Effector memory CD8-positive, alpha-beta T cell (primary cell): ENCODE measurements at places on chromosomes 12 and 14.

DNA sequence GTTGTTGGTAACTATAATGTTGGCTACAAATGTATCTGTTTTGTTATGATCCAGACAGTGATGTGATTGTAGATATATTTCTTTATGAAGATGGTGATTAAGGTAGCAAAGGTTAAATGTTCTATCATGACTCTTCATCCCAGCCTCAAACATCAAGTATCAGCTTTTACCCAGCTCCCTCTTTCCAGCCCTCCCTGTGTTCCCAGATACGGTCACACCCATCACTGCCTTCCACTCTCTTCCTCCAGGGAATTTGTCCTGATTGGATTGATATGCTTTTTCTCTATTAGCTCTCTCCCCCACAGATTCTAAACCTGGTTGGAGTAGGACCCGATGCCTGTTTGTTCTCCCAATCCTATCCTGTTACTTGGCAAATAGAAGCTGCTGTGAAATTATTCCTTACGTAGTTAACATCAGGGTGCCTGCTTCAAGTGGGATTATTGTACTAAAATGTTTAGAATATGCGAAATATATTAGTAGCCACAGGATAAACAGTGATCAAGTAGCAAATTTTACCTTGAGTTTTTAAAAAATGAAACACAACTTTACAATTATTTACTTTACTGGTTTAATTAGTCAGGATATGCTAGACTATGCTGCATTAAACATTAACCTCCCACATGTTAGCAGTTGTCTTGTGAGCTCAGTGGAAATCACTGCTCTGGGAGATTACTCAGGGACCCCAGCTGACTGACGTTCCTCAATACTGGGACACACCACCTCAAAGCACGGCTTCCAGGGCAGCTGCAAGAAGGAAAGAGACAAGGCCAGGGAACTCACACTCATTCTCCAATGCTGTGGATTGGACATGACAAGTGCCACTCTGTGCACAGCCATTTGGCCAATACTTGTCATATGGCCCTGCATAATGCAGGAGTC lies 165.3 kb downstream of the ALX1 start:
- DNase-seq, result no peak

DNA sequence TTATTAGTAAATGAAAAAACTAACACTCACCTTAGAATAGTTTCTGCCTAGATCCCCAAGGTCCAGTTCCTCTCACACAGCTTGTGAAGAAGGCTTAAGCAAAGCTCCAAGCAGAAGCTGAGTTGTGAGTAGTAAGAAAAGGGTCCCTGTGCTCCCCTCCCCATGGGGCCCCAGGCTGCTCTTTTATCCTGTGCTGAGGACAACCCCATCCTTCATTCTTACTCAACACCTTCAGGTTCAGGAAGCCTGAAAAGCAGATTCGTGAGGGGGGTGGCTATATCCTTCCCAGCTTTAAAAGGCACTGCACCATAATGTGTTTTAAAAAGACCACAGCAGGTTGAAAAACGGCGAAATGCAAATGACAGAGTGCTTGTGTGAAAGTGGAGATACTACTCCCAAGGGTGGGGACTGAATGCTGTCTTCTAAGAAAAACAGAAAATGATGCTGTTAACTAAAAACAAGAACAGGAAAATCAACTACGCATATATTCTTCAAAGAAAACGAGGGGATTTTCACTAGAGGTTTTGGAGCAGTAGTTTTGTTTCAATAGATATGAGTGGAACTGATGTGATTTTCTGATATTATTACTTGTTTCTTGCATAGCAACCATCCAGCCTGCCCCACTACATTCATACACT lies 182.7 kb downstream of the KTN1 start:
- no peak for DNase-seq

DNA sequence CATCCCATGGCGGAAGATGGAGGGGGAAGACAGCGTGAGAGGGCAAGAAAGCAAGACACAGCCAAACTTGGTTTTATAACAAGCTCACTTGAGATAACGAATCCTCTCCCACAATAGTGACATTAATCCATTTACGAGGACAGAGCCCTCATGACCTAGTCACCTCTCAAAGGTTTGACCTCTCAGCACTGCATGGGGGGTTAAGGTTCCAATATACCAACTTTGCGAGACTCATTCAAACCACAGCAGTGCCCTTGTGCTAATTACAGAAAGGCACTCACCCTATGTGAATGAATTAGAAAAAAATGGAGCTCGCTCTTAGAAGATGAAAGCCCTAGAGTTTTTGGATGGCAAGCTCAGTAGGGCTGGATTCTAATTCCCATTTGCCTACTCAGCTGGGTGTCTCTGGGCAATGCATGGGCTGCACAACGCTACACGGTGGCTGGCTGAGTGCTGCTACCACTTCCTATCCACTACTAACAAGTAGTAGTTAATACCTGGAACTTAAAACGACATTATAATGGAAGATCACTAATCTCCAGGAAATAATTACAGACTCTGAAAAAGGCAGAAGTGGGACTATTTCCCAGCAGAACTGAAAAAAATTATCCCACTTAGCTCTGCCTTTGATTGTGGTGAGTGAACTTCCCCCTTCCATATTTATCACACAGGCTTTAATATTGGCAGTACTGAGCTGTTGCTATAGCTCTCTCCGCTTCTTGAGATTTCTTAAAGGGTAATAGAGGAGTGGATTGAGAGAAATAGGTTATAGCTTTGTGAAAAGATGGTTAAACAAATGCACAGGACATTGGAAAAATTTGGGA lies 27.5 kb downstream of the TESPA1 start:
- DNase-seq, result no peak

GRCh38 chr12:90335566-90335965 lies 619.4 kb downstream of the CCER1 start:
- DNase-seq, result no peak

- no peak for DNase-seq
Observed at GRCh38 chr12:112813836-112814235, 22.3 kb downstream of the RPH3A start.

- DNase-seq, result no peak
Observed at GRCh38 chr12:2650261-2651067, 144.3 kb upstream of the FKBP4 start.

DNA sequence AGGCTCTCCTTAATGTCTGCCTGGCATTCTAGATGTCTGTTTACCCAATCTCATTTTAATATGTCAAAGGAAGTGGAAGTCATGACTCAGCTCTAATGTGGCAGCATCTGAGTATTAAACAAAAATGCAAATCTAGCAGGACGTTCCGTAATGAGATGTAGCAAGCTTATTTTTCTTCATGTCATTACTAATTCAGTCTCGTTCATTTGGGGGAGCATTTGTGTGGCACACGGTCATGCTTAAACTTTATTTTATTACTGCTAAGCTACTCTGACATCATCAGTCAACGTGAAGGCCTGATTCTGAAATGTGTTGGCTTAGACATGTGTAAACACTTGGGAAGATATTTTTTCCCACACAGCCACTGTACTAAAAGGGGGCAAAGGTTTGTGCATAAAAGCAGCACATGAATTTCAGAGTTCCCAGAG lies 326.7 kb upstream of the TMPO start:
- no peak for DNase-seq

- no peak for DNase-seq
Observed at GRCh38 chr12:102680304-102680703, 199.9 kb upstream of the IGF1 start.

DNA sequence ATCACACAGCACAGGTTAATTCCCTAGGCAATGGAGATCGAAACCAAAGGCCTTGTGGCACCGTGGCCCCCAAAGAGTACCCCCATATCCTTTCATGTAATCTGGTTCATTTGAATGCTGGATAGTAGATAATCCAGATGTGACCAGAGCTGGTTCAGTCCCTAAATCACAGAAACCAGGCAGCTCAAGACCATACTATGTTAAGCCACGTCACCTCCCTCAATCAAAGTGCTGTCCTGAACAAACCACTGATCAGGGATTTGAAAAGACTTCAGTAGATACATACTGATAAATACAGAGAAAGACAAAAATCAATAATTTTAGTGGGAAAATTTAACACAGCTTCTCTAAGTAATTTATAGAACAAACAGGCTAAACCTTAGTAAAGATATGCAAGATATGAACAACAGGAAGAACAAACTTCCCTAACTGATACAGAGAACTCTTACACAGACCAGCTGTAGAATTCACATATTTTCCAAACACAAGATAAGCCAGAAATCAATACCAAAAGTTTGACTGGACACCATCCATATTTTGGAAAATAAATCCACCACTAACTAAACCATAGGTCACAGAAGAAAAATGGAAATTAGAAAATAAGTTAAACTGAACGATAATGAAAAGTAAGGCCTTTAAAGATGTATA lies 67.1 kb downstream of the BCAT1 start:
- DNase-seq, result no peak

DNA sequence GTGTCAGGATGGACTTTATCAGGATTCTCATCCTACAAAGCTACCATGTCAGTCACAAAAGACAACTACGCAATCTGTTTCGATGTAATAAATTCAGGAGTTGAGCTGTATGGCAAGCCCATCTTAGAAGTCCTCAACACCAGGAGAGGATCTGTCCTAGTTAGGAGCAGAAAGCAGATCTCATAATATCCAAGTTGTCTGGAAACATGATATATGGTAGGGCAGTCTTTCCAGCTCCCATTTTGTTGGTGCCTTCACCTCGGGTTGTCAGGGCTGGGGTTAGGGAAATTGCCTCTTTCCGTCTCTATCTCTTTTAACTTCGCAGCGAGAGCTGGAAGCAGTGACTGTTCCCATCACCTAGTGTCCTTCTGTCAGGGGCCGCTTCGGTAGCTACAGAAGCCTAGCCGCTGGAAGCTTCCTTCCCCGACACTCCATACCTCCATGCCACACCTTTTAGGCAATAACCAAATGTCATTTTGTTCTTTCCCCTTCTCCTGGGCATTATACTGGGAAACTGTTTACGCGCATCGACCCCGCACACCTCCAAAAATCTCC lies 1.4 kb downstream of the NIN start:
- DNase-seq, result no peak

- no peak for DNase-seq
Observed at GRCh38 chr12:104329707-104330532, 26.4 kb downstream of the EID3 start.

DNA sequence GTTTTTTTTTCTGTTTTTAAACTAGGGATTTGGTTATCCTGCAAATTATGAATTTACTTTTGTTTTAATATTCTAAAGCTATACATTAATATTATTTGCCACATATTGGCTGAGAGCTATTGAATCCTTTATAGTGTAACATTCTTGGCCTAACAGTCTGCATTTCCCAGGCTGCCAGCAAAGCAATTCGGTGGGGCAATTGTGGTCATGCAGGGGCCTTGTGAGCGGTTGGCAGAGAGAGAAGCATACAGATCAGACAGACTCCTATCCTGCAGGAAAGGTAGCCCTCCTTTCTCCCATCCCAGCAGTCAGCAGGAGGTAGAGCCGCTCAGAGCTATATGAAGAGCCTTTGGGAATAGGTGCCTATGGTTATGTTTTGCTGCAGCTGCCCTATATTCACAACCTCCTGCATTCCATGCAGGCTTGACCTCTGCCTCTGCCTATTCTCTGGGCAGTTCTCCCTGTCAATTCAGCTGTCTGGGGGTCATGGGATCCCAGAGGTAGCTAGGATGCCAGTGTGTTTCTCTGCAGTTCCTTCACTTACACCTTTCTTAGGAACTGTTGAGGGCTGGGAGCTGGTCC lies 144.7 kb downstream of the GPHN start:
- DNase-seq, result no peak

DNA sequence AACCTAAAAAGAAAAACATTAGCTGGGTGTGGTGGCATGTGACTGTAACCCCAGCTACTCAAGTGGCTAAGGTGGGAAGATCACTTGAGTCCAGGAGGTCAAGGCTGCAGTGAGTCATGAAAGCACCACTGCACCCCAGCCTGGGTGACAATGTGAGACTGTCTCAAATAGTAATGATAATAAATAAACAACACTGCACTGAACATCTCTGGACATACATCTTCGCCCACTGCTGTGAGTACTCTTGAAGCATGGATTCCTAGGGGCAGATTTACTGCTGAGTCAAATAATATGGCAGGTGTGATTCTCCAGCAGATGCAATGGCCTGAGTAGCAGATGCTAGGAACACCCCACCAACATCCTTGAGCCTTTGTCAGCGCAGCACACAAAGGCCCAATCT lies 23.6 kb downstream of the ABCB9 start:
- DNase-seq, result no peak

GRCh38 chr12:52600941-52601481 lies at the start of gene KRT72:
Gene KRT72 (minus strand): TSS chr12:52601463. CDS start chr12:52601452, 11 bp downstream.
- DNase-seq, result no peak

GRCh38 chr12:12622418-12622817 lies 10.7 kb downstream of the CREBL2 start:
- DNase-seq, result no peak

- DNase-seq, result no peak
Observed at GRCh38 chr14:81519200-81520011, 14.2 kb downstream of the SEL1L start.

- DNase-seq, result no peak
Observed at GRCh38 chr12:31321897-31322228, 4.1 kb downstream of the SINHCAF start.

GRCh38 chr14:104706733-104707607 lies 17.1 kb upstream of the ADSS1 start:
- no peak for DNase-seq

- DNase-seq, result no peak
Observed at GRCh38 chr12:67788118-67788517, 139.6 kb downstream of the DYRK2 start.

DNA sequence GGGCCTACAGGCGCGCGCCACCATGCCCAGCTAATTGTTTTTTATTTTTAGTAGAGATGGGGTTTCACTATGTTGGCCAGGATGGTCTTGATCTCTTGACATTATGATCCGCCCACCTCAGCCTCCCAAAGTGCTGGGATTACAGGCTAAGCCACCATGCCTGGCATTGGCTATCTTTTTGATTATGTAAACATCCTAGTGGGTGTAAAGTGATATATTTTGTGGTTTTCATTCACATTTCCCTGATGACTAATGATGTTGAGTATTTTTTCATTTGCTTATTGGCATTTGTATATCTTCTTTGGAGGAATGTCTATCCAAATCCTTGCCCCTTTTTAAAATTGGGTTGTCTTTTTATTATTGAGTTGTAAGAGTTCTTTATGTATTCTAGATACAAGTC lies 16.3 kb downstream of the CREBL2 start:
- DNase-seq, result no peak

GRCh38 chr14:102120888-102121287 lies 18.8 kb upstream of the WDR20 start:
- DNase-seq, result no peak

DNA sequence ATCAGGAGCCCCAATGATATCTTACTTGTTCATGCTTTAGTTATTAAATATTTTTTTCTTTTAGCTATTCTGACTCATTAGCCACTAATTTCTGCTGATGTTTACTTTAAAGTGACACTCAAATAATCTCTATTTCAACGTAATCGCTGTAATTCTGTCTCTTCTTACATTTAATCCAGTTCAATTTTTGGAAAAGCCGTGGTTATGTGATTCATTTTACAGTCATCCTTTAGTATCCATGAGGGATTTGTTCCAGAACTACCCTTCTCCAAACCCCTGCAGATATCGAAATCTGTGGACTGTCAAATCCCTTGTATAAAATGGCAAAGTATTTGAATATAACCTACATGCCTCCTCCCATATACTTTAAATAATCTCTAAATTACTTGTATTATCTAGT lies 1103.4 kb downstream of the LRFN5 start:
- DNase-seq, result no peak

- no peak for DNase-seq
Observed at GRCh38 chr14:105069871-105070759, 4.9 kb upstream of the GPR132 start.
